SJSA1 (cell line): ENCODE measurements at places on chromosomes 3 and 15. TPM values are rescaled to one million over a fixed set of nuclear protein-coding genes. Genes with fewer than 3 reads are reported as not detected.

DNA sequence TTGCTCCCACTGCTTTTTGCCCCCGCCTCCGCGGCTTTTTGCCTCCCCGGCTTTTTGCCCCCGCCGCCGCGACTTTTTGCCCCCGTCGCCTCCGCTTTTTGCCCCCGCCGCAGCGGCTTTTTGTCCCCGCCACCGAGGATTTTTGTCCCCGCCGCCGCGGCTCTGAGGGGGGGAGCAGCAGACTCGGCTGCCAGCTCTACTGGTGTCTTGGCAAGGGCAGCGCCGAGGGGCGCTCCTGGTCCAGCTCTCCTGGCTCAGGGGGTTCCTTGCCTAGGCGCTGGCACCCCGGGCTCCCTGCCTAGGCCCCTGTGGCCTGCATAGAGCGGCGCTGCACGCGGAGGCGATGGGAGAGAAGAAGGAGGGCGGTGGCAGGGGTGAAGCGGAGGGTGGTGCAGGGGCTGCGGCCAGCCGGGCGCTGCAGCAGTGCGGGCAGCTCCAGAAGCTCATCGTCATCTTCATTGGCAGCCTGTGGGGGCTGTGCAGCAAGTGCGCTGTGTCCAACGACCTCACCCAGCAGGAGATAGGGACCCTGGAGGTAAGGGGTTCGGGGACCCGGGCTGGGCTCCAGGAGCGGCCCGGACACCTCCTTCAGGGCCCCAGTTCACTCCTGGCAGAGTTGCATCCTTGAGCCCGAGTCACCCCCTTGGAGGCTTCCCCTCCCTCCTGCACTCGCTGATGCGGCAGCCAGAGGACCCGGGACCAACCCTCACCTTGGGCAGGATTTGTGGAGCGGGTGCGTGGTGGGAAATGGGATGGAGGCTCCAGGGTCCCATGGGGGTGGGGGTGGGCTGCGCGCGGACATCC is 642.4 kb downstream of the GOLGA6L6 start:
- H3K27ac ChIP-seq: no peak overlapping the region
- H3K4me3 ChIP-seq: no peak overlapping the region
- H3K36me3 ChIP-seq: no peaks in the 10 kb centered on the region
- H3K4me1 ChIP-seq: no peaks in the 10 kb centered on the region
- H3K27me3 ChIP-seq: no peaks in the 10 kb centered on the region

- peak; percentile 64 for DNase-seq
- H3K36me3 ChIP-seq: no peaks in the 10 kb centered on the region
- no peaks in the 10 kb centered on the region for H3K27me3 ChIP-seq
- no peak overlapping the region for H3K4me3 ChIP-seq
Measured at GRCh38 chr3:134060561-134061385, 31.0 kb upstream of the SLCO2A1 start.

FRMD5 gene
- total RNA-seq: 3.8 and 10.5 TPM in 2 replicates

- no peak overlapping the region for H3K27ac ChIP-seq
- no peaks in the 10 kb centered on the region for H3K36me3 ChIP-seq
- no peaks in the 10 kb centered on the region for H3K4me1 ChIP-seq
- H3K4me3 ChIP-seq: no peak overlapping the region
Measured at GRCh38 chr3:108897883-108898282, 55.8 kb downstream of the GUCA1C start.

GRCh38 chr3:61637088-61638051 is 76.0 kb downstream of the PTPRG start:
- H3K4me1 ChIP-seq: peaks cover 43% of the 10 kb centered on the region
- H3K36me3 ChIP-seq: no peaks in the 10 kb centered on the region
- H3K4me3 ChIP-seq: no peak overlapping the region
- no peak overlapping the region for H3K27ac ChIP-seq
- no peaks in the 10 kb centered on the region for H3K27me3 ChIP-seq

LDHAL6B gene
- not detected in 2 replicates for total RNA-seq

GRCh38 chr15:66253418-66254088 is at the start of gene MEGF11:
TSS of gene MEGF11 (minus strand) at chr15:66253750. CDS start at chr15:66128403, 125,347 bp downstream.
- H3K36me3 ChIP-seq: no peaks in the 10 kb centered on the region
- H3K27ac ChIP-seq: no peak within 1 kb of the TSS
- peaks cover 21% of the 10 kb centered on the region for H3K4me1 ChIP-seq
- peaks cover 82% of the 10 kb centered on the region for H3K27me3 ChIP-seq
- peak; percentile 28 for DNase-seq

CCR4 gene
- not detected in 2 replicates for total RNA-seq

GRCh38 chr3:11480663-11481298 is 162.9 kb downstream of the VGLL4 start:
- H3K4me3 ChIP-seq: no peak overlapping the region
- no peaks in the 10 kb centered on the region for H3K36me3 ChIP-seq
- DNase-seq: no peak
- no peak overlapping the region for H3K27ac ChIP-seq

DNA sequence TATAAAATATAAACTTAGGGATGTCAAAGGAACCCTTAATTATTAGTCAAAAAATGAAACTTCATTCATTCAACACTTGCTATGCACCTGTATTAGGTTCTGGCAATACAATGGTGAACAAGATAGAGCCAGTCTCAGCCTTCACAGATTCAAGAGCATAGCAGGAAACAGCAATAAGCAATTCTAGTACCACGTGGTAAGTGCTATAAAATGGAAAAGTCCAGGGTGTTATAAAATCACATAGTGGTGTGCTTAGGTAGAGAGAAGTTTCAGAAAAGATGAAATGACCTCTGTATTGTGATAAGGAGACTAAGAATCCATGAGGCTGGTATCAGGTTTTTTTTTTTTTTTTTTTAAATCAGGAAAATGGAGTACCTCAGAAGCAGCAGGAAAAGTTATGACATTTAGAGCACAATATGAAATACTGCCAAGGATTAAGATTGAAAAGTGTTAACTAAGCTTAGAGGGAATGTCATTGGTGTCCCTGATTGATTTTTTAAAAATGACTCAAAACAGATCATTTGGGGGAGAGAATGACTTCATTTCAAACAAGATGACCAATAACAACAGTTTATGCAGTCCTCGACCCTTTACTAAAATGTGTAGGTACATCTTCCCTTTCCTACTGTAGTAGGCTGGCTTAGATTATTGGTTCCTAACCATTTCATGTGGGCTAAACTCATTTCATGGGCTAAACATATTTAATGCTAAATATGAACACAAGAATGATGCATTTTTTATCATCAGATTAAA is 5.0 kb downstream of the TOMM70 start:
- no peaks in the 10 kb centered on the region for H3K27me3 ChIP-seq
- DNase-seq: no peak
- H3K4me1 ChIP-seq: 0 out of 2 replicates have a peak, but pooled peaks cover 4% of the 10 kb centered on the region
- no peak overlapping the region for H3K4me3 ChIP-seq
- peaks cover 5% of the 10 kb centered on the region; the same call in 1 of the 2 replicates for H3K36me3 ChIP-seq

DNA sequence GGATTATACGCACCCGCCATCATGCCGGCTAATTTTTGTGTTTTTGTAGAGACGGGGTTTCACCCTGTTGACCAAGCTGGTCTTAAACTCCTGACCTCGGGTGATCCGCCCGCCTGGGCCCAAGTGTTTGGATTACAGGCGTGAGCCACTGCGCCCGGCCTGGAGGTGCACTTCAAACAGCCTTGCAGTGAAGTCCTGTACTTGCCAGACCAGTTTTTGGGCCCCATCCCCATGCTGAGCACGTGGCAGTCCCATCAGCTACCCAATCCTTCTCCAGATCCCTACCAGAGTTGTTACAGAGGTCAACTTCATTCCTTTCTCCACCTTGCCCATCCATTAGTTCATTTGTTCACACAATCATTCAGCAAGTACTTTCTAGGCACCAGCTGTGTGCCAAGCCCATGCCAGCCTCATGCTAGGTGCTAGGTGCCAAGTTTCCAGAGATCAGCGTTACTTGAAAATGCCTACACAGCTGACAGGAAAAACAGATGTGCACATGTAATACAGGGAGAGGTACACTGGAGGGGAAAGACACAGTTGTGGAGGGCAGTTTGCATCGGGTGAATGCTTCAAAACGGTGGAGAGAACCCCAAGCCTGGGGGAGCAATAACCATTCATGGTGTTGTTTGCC is 2.2 kb downstream of the DNAH1 start:
- no peaks in the 10 kb centered on the region for H3K27me3 ChIP-seq
- no peaks in the 10 kb centered on the region for H3K36me3 ChIP-seq
- peaks cover 14% of the 10 kb centered on the region for H3K4me1 ChIP-seq
- H3K27ac ChIP-seq: no peak overlapping the region

DNA sequence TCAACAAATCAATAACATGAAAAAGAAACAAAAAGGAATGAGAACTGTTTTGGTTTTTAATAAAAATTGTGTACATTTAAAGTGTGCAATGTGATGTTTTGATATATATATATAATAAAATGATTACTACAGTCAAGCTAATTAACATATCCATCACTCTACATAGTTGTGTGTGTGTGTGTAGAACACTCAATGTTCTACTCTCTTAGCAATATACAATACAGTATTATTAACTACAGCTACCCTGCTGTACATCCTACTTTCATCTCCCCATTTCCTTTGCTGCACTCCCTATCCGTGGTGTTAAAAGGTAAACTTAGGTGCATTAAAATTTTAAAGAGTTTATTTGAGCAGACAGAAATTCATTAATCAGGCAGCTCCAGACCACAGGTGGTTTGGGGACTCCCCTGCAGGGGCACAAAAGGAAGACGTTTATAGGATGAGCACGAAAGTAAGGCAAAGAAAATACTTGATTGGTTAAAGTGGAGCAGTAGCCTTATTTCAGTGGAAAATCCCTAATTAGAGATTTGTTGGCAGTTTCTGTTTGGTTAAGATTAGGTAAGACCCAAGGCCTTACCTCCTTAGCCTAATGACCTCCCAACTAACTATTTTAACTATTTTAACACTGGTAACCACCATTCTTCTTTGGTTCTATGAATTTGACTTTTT is 61.8 kb upstream of the SNRK start:
- H3K27me3 ChIP-seq: no peaks in the 10 kb centered on the region
- H3K4me3 ChIP-seq: no peak overlapping the region
- no peak overlapping the region for H3K27ac ChIP-seq
- no peak for DNase-seq
- no peaks in the 10 kb centered on the region for H3K36me3 ChIP-seq

DNA sequence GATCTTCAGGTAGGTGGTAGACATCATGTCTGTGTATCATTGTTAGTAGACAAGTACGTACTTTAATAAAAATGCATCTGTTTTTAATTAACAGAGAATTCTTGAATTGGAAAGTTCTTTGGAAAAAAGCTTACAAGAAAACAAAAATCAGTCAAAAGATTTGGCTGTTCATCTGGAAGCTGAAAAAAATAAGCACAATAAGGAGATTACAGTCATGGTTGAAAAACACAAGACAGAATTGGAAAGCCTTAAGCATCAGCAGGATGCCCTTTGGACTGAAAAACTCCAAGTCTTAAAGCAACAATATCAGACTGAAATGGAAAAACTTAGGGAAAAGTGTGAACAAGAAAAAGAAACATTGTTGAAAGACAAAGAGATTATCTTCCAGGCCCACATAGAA is 149.1 kb upstream of the LRRFIP2 start:
- H3K4me1 ChIP-seq: no peaks in the 10 kb centered on the region
- no peak overlapping the region for H3K27ac ChIP-seq
- no peak for DNase-seq
- peaks cover 70% of the 10 kb centered on the region for H3K36me3 ChIP-seq

GRCh38 chr3:106056931-106057330 is 188.1 kb upstream of the CBLB start:
- H3K27ac ChIP-seq: no peak overlapping the region
- no peaks in the 10 kb centered on the region for H3K4me1 ChIP-seq
- H3K36me3 ChIP-seq: no peaks in the 10 kb centered on the region
- H3K27me3 ChIP-seq: no peaks in the 10 kb centered on the region
- no peak overlapping the region for H3K4me3 ChIP-seq
